Forelimb muscle (tissue), 1 donor: ENCODE measurements at places on chromosomes 2 and 18. TPM values are rescaled to one million over a fixed set of nuclear protein-coding genes. Genes with fewer than 3 reads are reported as not detected.

The PARD3B gene
- polyA plus RNA-seq, result 6.8 TPM

The MBP gene
- polyA plus RNA-seq, result 12.9 TPM

The CXCR4 gene
- 32.8 TPM for polyA plus RNA-seq

The CHRNG gene
- polyA plus RNA-seq, result 160 TPM

The SP140 gene
- 0.62 TPM for polyA plus RNA-seq

The UCN gene
- polyA plus RNA-seq, result 1.9 TPM

The IL1A gene
- polyA plus RNA-seq, result not detected

The DNAJC5G gene
- 0.24 TPM for polyA plus RNA-seq

The GLB1L gene
- 3.6 TPM for polyA plus RNA-seq
